ENCODE measurements at places on chromosomes 7 and 10.

GRCh38 chr10:61682323-61682722 lies 19.6 kb downstream of the CABCOCO1 start:
- no peak for DNase-seq

- no peak for DNase-seq
These were observed 526.1 kb downstream of the LRMDA start for GRCh38 chr10:75957314-75958120.

- DNase-seq = no peak
These were observed 1.5 kb downstream of the KCND2 start for GRCh38 chr7:120274482-120274881.

- DNase-seq = no peak
These were observed at the start of gene DHX32 for GRCh38 chr10:125881192-125881591. Gene DHX32, minus strand, starts transcription at chr10:125881292. Its CDS starts 468 bp downstream, at chr10:125880824.

DNA sequence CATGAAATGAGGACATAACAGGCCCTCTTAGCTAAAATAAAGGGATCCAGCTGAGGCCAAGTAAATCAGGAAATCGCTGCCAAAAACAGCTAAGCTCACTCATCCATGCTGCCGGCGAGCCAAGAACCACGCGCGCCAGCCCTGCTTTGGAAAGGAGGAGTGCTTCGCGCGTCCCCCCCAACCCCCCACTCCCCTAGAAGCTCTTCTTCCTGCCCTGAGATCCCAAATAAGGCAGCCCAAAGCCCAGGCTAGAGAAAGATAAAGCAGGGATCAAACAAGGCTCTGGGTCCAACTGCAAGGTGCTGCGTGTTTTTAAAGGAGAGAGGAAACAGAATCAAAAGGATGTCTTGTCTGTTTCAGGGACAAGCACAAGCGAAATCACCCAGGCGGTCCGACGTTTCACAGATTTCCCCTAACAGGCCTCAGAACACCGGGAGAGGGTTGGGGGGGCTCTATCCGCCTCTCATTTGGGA lies 168.3 kb upstream of the AUTS2 start:
- DNase-seq = no peak

DNA sequence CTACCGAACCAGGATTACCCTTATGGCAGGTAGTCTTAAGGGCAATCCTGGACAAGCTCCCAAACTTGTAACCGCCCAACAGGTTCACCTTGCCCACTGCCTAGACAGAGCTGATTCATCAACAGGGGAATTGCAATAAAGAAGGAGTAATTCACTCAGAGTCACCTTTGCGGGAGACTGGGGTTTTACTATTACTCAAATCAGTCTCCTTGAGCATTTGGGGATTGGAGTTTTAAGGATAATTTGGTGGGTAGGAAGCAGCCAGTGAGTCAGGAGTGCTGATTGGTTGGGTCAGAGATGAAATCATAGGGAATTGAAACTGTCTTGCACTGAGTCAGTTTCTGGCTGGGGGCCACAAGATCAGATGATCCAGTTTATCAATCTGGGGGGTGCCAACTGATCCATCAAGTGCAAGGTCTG lies 25.3 kb downstream of the HK1 start:
- DNase-seq = no peak

- no peak for DNase-seq
These were observed 89.3 kb upstream of the PRKCQ start for GRCh38 chr10:6669269-6669859.

DNA sequence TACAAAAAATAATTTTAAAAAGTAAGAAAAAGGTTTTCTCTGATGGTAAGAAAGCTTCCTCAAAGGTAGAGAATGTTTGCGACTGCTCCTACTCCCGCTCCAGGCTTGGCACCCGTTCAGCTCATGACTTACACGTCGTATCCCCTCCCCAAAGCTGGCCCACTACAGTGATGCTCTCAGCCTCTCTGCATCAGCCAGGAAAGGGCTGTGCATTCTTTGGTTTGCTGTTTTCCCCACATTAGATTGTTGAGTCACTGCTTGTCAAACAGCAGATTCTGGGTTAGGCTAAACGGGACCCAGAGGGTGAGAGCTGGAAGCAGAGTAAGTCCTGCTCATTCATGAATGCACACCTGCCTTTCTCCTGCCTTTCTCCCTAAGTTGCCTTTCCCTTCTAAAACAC lies 54.7 kb upstream of the NMT2 start:
- no peak for DNase-seq

DNA sequence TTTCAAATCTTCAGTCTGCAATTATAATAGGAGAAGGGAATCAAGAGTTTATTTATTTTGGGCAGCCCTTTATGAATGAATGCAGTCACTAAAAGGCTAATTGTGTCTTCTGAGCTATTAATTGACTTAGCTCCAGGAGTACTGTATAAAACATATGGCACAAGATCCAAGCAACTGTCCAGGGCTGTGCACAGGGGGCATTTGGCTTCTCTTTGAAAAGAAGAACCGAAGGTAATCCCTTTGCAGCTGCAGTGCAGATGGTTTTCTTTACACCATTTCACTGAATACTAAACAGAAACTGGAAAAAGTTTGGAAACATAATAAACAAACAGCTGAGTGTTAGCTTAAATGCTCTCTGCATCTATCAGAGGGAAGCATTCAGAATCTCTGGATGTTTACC lies 282.6 kb upstream of the LRRN3 start:
- no peak for DNase-seq

GRCh38 chr10:34523017-34523767 lies 291.9 kb downstream of the PARD3 start:
- DNase-seq = no peak

GRCh38 chr7:96855139-96855538 lies 145.5 kb upstream of the SEM1 start:
- DNase-seq = no peak

Measured in thoracic aorta (tissue), 2 donors.